ENCODE measurements at places on chromosomes 2 and 18.

DNA sequence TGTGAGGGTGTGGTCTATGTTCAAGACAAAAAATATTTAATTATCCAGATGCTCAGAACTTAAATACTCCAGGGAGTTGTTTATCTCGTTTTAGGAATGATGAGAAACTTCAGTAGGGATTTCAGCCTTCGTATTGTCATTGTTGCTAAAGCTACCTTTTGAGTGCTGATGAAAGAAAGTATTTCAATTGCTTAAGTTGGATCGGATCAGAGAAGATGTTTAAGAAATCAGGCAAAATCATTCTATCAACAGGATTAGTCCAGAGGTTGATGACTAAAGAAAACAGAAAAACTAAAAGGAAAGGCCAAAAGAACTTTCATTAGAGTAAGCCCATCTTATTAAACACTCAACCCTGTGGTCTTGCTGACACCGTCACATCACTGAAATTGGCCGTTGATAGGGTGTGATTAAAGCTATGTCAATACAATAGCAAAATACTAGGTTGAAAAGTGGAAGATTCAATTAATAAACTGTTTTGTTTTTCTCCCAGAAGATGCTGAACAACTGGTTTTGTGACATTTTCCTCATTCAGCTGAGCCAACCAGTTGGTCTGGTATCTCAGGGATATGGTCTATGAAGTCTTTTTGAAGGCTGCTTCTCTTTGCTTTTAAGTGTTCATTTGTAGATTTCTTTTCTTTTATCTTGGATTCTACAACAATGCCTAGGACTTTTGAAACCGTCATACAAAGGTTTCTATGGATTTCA lies 551.7 kb downstream of the SLC4A3 start:
- H3K27ac ChIP-seq: no peak overlapping the region
- DNase-seq: no peak
- no peaks in the 10 kb centered on the region for H3K36me3 ChIP-seq
- no peak overlapping the region for H3K4me3 ChIP-seq

- H3K4me1 ChIP-seq: no peaks in the 10 kb centered on the region
- H3K4me3 ChIP-seq: no peak overlapping the region
- no peak overlapping the region for H3K27ac ChIP-seq
- no peaks in the 10 kb centered on the region for H3K27me3 ChIP-seq
Observed at GRCh38 chr2:144605231-144605840, 85.4 kb upstream of the ZEB2 start.

- DNase-seq: no peak
- no peak overlapping the region for H3K27ac ChIP-seq
- no peaks in the 10 kb centered on the region for H3K27me3 ChIP-seq
- no peak overlapping the region for H3K4me3 ChIP-seq
- H3K36me3 ChIP-seq: peaks cover 21% of the 10 kb centered on the region
- H3K4me1 ChIP-seq: peaks cover 3% of the 10 kb centered on the region
Observed at GRCh38 chr18:12460874-12461273, 53.1 kb downstream of the PRELID3A start.

GRCh38 chr2:71455741-71456569 lies 2.6 kb downstream of the DYSF start:
- no peak overlapping the region for H3K4me3 ChIP-seq
- peaks cover 12% of the 10 kb centered on the region for H3K27me3 ChIP-seq
- peaks cover 51% of the 10 kb centered on the region for H3K4me1 ChIP-seq
- peak; percentile 12 for DNase-seq

DNA sequence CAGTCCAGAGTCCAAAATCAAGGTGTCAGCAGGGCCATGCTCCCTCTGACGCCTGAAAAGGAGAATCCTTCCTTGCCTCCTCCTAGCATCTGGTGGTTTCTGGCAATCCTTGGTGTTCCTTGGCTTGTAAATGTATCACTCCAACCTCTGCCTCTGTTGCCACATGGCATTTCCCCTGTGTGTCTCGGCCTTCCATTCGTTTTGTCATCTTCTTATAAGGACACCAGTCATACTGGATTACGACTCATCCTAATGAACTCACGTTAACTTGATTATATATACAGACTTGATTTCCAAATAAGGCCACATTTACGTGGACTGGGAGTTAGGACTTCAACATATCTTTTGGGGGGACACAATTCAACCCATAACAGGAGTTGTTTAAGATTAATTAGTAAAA lies 15.8 kb downstream of the PMAIP1 start:
- no peak for DNase-seq
- no peak overlapping the region for H3K27ac ChIP-seq
- no peaks in the 10 kb centered on the region for H3K36me3 ChIP-seq
- H3K27me3 ChIP-seq: no peaks in the 10 kb centered on the region
- H3K4me3 ChIP-seq: no peak overlapping the region
- H3K4me1 ChIP-seq: peaks cover 11% of the 10 kb centered on the region

DNA sequence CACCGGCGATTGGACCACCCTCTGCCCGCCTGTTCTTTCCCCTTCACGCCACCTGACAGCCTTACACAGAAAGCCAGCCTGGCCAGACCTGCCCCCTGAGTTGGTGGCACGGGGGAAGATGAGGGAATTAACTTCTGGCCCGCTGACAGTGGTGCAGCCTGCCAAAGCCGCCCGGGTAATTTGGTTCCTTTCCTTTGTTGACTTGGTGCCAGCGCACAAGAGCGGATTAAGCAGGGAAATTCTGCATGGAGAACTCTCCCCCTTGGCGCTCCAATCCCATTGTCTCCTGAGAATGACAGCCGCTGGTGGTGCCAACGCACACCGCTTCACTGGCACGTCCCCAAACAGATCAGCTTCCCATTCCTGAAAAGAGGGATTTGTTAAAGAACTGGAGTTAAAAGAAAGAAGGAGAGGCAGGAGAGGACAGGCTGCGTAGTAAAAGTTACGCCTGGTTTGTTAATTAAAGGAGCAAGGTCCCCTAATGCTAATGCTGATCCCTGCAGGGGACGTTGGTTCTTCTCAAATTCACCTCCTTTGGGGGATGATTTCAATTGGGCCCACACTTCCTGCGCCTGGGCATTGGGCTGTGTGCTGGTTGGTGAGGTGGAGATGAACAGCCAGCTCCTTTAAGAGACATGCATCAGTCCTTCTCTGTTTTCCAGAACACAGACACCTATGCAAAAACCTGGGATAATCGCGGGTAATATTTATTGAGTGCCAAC lies 286.8 kb downstream of the MYCN start:
- no peaks in the 10 kb centered on the region for H3K4me1 ChIP-seq
- no peaks in the 10 kb centered on the region for H3K27me3 ChIP-seq
- no peak for DNase-seq
- no peak overlapping the region for H3K27ac ChIP-seq

DNA sequence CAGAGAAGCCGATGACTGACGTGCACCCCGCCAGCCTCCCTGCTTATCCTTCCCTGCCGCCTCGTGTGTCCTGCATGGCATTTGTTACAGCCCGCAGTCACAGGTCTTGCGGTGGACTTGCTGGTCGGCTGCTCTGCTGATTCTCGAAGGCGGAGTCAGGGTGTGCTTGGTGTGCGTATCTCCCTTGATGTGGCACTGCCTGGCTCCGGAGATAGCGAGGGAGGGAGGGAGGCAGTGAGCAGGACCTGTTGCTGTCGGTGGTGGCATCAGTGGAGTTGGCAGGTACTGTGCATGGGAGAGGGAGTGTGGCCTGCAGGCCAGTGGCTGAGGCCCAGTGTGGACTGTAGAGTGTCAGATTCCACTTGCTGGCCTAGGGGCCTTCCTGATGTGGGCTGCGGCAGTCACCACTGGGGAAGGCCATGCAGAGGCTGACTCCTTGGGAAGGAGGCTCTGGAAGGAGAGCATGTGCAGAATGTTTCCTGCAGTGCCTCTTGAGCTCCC lies 198.9 kb downstream of the AGAP1 start:
- no peaks in the 10 kb centered on the region for H3K27me3 ChIP-seq
- DNase-seq: no peak
- no peak overlapping the region for H3K27ac ChIP-seq
- no peak overlapping the region for H3K4me3 ChIP-seq
- H3K36me3 ChIP-seq: no peaks in the 10 kb centered on the region

DNA sequence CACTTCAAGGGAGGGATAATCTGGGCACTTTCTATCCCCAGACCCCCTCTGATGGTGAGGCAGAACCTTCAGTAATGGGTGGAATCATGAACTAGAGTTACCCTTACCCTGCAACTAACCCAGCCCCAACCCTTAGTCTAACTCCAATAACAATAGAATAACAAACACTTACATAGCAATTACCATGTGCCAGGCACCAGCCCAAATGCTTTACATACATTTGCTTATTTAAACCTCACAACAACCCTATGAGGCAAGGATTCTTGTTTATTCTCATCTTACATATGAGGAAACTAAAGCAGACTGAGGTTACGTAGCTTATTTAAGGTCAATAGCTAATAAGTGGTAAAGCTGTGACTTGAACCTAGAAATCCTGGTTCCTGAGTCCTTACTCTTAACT lies 132.8 kb downstream of the CYP26B1 start:
- peaks cover 2% of the 10 kb centered on the region for H3K27me3 ChIP-seq
- H3K36me3 ChIP-seq: no peaks in the 10 kb centered on the region
- no peak overlapping the region for H3K4me3 ChIP-seq
- no peak overlapping the region for H3K27ac ChIP-seq

GRCh38 chr2:163859951-163860350 lies 124.1 kb upstream of the FIGN start:
- H3K4me1 ChIP-seq: no peaks in the 10 kb centered on the region
- H3K27ac ChIP-seq: no peak overlapping the region
- H3K27me3 ChIP-seq: no peaks in the 10 kb centered on the region
- H3K4me3 ChIP-seq: no peak overlapping the region
- no peaks in the 10 kb centered on the region for H3K36me3 ChIP-seq

- H3K4me3 ChIP-seq: no peak overlapping the region
- peaks cover 91% of the 10 kb centered on the region for H3K27me3 ChIP-seq
- DNase-seq: no peak
Observed at GRCh38 chr2:176128172-176128981, 1.1 kb upstream of the HOXD8 start.

- peaks cover 13% of the 10 kb centered on the region for H3K27me3 ChIP-seq
- peak; percentile 6 for DNase-seq
- H3K4me3 ChIP-seq: no peak overlapping the region
- no peaks in the 10 kb centered on the region for H3K36me3 ChIP-seq
- no peaks in the 10 kb centered on the region for H3K4me1 ChIP-seq
- H3K27ac ChIP-seq: no peak overlapping the region
Observed at GRCh38 chr18:75161256-75162028, 47.5 kb downstream of the PTGR3 start.

- H3K4me3 ChIP-seq: peak overlapping the region; percentile 94
- H3K27me3 ChIP-seq: no peaks in the 10 kb centered on the region
- DNase-seq: peak; percentile 58
- H3K4me1 ChIP-seq: peaks cover 16% of the 10 kb centered on the region
Observed at GRCh38 chr18:35582899-35583558, 1.5 kb downstream of the GALNT1 start.

DNA sequence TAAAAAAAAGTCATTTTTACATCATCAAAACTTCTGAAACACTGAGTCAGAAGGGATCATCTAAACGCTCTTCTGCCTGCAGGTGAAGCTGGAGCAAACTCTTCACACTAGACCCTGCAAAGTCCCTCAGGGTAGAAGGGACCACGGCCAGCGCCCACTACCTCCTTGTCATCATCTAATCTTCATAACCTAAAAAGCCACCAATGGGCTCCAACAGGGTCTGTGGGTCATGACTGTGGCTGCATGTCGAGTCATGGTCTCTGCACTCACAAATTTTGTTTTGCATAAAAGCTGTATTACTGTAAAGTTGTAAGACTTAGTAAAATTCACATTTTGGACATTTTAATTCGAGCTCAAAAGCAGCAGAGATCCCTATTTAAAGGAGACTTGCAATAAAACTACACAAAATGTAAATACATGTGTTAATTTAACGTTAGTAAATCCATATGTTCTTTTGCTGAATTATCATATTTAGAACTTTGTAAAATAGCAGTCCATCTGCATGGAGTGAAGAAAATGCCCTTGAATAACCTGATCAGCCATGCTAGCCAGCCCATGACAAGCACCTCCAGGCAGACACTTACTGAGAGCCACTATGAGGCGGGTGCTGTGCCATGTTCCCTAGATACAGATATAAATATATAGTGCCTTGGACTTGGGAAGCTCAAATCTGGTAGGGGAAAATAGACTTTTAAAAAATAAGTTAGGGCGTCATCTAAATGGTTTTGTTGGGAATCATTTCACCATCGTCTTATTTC lies 437.2 kb upstream of the LYPD1 start:
- H3K4me1 ChIP-seq: no peaks in the 10 kb centered on the region
- H3K4me3 ChIP-seq: no peak overlapping the region

DNA sequence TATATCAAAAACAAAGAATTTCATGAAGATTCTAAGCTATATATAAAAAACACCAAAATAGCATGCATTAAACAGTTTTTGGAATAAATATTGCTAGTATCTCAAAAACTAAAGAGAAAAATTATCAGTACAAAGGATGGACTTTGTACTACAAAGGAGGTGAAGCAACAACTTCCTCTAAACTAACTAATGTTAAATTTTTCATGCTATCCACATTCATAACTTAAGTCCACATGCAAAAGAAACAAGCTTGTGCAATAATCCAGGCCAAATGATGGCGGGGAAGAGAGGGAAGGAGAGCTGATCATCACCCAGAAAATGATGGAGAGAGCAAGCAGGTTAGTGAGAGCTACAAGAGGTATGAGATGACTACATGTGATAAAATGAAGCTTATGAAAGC lies 70.1 kb downstream of the KIDINS220 start:
- peaks cover 5% of the 10 kb centered on the region for H3K36me3 ChIP-seq
- no peaks in the 10 kb centered on the region for H3K4me1 ChIP-seq
- no peaks in the 10 kb centered on the region for H3K27me3 ChIP-seq
- H3K4me3 ChIP-seq: no peak overlapping the region
- no peak for DNase-seq
- H3K27ac ChIP-seq: no peak overlapping the region

DNA sequence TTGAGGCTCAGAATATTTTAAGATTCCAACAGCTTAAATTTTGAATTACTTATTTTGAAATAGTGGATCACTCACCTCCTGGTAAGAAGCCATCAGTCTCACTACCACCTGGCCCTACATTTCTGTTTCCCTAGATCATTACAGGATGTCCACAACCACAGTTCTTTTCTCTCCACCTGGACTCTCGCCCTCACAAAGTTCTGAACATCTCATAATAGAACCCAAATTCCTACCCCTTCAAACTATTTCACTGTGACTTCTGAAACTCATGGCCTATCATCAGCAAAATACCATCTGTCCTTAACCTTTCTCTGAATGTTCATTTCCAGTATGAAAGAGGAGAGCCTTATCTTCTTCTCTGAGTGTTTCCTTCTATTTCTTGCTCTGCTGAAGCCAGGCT lies 299.2 kb upstream of the MGAT5 start:
- no peak overlapping the region for H3K27ac ChIP-seq
- no peak for DNase-seq
- no peaks in the 10 kb centered on the region for H3K36me3 ChIP-seq
- H3K27me3 ChIP-seq: no peaks in the 10 kb centered on the region
- no peak overlapping the region for H3K4me3 ChIP-seq

- H3K4me3 ChIP-seq: no peak overlapping the region
- no peak for DNase-seq
- H3K36me3 ChIP-seq: no peaks in the 10 kb centered on the region
- peaks cover 30% of the 10 kb centered on the region for H3K27me3 ChIP-seq
- H3K27ac ChIP-seq: no peak overlapping the region
Observed at GRCh38 chr2:109013051-109013450, 24.0 kb upstream of the EDAR start.

Measured in astrocyte (in vitro differentiated cells and primary cell).